ENCODE measurements at places on chromosomes 5 and 9.

DNA sequence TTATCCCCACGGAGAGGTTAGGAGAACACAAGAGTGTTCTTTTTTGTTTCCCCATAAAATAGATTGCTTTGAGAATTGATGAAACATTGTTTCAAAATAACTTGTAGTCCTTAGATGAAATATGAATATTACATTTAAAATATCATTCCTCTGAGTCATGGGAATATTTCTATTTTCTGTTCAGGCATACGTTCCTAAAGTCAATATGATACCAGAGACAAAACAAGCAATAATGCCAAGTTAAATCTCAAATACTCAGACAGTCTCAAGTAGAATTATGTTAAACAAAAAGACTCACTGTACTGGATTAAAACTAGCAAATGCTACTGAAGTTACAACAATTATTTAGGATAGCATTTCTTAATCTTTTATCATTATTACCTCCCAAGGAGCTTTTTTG, 111.7 kb upstream of the C6 start:
- no peak for DNase-seq

DNA sequence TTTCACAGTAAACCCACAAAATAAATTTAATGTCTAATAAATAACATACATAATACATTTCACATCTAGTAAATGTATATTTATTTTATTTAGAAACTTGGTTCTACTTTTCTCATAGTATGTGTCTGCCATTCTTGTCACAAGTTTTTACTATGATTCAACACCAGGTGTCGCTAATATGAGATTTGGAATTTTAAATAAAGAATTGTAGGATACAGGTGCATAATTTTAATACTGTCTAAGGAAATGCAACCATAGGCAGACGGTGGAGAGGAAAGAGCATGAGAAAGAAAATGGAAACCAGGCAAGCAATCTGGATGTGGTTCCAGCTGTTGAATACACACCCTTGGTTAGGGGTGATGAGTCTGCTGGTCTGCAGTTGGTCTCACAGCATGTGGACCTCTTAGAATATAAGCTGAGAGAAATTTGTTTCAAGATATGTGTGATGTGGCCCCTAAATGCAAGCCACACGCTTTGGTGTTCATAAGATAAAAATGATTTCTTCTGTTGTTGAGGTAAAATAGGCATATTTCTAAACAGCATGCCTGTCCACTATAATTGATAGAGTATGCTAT, 114.7 kb upstream of the TXNDC8 start:
- DNase-seq, result no peak

- DNase-seq, result peak; percentile 43
Measured at GRCh38 chr9:89532478-89532877, 34.6 kb upstream of the SEMA4D start.

DNA sequence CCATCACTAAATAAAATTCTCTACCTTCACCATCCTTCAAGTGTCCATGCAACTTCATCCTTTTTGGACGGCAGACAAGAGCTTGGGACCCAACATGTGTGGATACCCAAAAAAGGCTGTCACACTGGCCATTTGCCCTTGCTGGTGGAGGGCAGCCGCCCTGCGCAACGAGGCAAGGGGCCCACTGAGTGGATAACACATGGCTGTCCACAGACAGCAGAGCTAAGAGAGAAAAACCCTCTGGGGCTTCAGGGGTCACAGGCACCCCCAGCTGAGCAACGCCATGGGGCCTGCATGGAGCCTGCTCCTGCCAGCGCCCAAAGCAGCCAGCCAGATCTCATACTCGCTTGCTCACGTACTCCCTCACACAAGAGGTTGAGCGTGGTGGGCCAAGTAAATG, 205.9 kb upstream of the NREP start:
- DNase-seq, result no peak

DNA sequence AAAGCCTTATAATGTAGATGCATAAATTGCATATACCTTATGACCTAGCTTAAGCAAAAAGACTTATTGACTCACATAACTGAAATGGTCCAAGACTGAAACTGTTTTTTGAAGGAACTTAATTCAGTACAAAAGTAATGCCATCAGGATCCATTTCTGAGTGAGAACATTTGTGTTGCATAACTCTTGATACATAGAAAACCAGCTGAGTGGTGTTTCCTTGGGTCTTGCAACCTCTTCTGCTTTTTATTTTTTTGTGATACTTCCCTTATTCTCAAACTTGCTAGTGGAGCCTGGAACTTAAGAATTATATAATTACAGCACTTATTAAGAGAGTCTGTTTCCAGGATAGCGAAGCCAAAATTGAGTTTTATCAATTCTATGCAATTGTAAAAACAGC, 272.0 kb downstream of the MAN2A1 start:
- no peak for DNase-seq

DNA sequence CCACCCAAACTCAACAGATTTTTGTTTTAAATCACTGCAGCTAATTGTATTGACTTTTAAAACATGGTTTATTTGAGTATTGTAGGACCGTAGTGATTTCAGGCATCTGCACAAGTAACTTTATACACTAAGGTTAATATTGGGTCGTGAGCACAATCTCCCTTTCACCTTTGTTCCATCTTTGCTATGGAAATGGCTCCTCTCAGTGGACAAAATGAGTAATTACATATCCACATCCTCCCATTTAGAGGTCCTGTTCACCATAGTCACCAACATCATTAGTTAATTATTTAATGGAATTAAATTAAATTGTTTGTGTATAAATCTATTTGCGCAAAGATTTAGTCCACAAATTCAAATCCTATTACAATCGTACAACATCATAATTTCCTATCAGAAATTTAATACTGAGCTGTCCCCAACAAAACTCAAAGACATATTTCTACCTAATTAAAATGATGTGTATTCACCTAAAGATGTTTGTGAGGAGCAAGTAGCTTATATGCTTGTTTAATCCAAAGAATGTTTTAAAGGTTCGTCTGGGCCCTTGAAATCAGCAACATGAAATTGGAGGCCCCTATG, 173.0 kb upstream of the DAPK1 start:
- no peak for DNase-seq

DNA sequence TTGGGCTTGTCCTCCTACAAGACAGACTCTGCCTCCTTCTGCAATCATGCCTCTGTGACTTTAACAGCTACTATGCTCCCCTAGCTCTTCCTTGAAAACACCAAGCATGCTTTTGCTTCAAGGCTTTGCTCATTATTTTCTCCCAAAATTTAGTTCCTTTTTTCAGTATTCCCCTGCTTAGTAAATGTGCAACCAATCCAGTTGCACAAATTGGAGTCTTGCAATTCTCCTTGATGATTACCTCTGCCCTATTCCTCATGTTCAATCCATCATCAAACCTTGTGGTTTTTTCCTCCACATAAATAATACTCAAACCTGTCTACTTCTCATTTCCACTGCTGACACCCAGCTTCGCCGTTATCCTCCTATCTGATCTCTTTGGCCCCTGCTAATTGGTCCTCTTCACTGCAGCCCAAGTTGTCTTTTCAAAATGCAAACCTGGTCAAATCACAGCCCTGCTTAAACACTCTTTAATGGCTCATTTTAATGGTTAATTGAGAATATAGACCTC, 296.3 kb downstream of the CWC27 start:
- no peak for DNase-seq

DNA sequence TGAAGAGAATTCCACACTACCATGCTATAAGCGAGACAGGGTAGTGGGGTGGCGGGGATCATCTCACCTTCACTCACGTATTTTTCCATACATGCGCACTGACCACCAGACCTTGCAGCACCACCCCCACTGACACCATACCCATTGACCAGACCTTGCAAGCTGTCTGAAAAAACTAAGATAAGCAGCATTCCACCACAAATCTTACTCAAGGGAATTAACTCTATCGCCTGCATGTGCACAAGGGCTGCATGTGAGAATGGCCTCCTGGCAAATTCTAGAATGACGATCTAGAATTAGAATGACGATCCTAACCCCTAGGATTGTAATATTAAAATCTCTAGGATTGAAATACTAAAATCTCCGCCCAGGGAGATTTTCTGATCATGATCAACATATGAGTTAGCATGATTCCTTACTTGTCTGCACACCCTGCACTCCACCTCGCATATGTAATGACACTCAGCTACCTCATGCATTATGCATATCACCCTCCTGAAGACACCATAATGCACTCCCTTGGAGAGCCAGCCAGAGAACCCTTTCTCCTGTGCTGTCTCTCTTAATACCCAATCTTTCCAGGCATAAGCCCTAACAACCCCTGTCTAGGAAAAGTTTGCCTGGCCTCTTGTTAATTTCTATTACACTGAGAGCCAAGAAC, 11.7 kb downstream of the SOX30 start:
- DNase-seq, result no peak

GRCh38 chr5:135322271-135322670, 76.8 kb downstream of the MACROH2A1 start:
- DNase-seq, result no peak

DNA sequence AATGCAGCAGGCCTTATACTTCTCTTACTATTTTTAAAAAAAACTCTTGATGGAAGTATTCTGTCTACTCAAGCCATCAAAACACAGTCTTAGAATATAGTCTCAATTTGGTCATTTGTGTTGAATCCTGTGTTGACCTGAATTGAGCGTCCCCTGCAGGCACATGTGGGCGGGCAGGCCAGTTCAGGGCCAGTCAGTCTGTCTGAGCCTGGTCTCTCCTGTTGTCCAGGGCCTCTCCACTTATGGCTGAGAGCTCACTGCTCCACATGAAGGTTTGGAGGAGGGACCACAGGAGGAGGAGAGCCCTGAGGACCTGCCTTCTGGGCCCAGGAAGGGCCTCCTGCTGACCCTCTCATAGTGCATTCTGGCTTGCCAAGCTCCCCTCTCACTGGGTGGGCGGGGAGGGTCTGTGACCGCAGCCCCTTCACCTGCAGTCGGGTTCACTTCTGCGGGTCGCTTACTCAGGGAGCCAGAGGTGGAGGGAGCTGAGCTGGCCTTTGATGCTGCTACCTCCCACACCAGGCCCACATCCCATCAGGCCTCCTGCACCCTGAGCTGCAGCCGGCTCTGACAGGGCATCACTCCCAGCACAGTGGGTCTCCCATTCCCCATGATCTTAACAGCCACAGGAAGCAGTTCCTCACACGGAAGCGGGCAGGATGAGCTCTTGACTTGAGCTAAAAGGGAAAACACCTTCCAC, 178.2 kb upstream of the S1PR3 start:
- DNase-seq, result no peak

DNA sequence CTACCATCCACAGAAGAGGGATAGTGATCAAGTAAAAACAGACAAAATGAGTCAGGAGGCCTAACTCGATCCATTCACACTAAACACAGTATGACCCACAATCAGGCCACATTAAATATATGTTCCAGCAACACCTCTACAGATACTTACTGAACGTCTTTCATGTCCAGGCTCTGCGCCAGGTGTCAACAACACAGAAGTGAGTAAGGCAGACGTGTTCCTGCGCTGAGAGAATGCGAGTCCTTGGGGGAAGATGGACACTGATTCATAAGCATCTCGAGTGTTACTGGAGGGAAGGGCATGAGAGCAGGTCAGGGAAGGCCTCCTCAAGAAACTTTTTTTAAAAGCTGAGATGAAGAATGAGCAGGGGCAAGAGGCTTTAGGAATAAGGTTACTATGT, 164.3 kb upstream of the CLINT1 start:
- no peak for DNase-seq

DNA sequence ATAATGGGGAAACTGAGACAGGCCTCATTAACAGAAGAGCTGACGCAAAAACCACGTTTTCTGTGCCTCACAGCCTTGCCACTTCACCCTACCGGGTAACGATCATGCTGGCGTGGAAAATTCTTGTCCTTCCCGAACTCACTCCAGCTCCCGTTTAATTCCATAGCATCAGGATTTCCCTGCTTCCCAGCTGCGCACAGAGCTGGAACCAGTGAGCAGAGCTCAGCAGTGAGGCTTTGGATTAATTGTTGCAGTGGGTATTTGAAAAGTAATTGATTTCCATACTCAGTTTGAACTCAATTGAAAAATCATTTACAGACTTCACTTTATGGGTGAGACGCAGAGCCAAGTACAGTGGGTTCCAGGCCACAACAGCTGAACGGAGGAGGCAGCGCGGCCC, 199.0 kb upstream of the ADAMTS16 start:
- no peak for DNase-seq

DNA sequence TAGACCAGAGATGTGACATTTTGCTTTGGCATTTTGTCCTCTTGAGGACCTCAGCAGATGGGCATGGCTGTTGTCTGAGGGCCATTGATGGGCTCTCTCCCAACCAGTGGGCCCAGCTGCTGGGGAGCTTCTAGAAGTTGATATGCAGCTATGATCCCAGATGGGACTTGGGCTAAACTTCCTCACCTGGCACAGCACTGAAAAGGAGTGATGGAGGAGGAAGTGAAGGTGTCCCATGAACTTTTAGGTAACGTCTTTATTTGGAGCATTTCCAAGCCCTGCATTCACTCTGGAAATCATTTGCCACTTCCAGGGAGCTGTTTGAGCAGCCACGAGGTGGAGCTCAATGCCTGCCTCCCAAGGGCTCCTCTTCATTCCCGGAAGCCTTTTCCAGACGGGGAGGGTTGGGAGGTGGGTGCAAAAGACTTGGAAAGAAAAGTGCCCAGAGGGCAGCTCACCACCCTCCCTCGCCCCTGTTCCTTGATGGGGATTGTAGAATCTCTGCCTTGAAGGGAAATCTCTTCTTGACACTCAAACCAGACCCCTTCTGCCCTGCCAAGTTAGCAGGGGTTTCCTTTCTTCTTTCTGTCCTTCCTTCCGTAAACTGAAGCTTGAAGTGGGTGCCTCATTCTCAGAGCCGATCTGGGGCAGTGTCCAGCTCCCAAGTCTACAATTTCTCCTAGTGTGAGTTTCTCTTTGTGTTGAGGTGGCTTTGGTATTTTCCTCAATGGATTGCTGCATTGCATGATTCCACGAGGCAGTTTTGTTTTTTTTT, 18.1 kb upstream of the NEUROG1 start:
- DNase-seq, result no peak

GRCh38 chr5:108727651-108728565, 19.8 kb upstream of the FER start:
- DNase-seq, result no peak

DNA sequence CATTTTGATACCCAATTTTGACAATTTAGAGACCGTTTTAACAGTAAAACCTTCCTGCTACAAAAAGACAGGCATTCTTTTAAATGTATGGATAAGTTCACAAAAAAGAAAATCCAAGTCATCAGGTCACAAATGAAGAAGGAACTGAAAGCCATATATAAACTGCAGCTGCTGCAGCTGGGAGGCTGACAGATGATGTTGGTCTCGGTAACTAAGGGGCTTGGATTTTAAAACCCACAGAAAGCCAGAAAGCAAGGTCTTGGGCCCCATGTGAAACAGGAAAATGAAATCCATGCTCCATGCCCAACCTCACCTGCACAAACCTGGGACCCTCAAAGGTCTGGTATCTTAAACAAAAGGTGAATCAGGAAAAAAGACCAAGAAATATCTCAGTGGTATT, 15.7 kb upstream of the C5orf34 start:
- DNase-seq, result no peak

Data from stimulated activated CD4-positive, alpha-beta T cell treated with anti-CD3 and anti-CD28 coated beads, TNF-alpha, amount 100 ng/mL, for 48 hours (primary cell).